KG1 (cell line): ENCODE measurements at places on chromosomes 7 and 10.

DNA sequence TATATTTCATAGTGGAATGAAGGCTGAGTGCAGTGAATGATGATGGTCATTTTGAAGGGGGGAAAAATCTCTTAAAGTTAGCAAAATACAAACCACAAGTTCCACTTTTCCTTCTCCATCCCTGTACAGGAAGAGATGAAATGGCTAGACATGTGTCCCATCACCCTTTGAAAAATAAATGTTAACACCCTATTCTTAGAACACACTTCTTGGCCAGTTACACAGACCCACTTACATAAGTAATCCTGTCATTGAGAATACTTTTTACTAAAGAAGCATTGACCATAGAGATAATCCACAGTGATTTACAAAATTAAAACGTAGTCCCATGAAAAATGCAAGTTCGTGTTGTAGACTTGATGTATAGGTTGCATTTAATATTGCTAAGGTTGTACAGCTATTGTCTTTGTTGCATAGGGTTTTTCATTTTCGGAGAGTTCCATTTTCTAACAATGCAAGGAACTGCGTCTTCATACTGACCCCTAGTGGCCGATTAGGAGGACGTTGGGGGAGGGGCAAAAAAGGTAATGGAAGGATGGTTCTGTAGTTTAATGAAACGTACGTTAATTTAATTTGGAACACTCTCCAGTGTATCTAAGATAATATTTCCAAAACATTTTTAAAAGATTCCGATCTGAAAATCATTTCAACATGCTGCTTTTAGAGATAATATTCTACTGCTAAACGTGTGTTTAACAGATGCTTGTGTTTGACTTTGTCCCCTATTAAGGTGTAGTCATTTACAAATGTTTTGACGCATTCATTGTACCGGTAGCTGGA lies 60.9 kb downstream of the ARMC3 start:
- peak; percentile 88 for DNase-seq

- no peak for DNase-seq
Observed at GRCh38 chr10:125283191-125283835, 123.0 kb upstream of the CTBP2 start.

- DNase-seq: no peak
Observed at GRCh38 chr10:1464881-1465417, 272.4 kb downstream of the ADARB2 start.

DNA sequence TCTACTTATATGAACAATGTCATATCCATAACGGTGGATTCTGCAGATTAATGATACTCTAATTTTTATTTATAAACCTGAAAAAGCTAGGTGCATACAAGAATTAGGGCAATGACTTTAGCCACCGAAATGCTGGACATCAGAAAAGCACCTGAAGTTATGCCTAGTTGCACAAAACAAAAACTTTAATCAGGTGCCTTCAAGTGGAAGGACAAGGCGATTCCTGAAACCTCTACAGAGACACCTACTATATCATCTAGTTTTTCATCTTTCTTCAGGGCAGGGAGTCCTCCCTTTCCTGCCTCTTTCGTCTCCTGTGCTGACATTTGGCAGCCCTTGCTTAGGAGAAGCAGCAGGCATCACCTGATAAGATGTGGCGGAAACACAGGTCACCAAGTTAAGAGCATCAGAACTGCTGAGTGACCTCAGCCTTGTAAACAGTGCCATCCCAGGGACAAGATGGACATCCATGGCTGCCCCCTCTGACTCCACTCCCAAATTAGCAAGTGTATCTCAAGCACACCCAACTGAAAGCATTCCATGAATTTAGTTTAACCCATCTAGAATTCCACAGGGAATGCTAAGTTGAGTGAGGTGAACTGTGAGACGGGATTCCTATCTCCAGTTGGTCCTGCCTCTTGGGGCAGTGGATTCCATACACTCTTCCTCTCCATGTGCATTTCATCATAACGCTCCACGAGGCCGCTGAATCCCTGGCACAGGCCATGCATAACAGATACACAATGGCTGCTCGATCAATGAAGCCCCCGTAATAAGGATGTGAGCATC lies 5.8 kb downstream of the ITPRIP start:
- DNase-seq: no peak

GRCh38 chr7:53119514-53119941 lies 84.1 kb downstream of the POM121L12 start:
- no peak for DNase-seq

DNA sequence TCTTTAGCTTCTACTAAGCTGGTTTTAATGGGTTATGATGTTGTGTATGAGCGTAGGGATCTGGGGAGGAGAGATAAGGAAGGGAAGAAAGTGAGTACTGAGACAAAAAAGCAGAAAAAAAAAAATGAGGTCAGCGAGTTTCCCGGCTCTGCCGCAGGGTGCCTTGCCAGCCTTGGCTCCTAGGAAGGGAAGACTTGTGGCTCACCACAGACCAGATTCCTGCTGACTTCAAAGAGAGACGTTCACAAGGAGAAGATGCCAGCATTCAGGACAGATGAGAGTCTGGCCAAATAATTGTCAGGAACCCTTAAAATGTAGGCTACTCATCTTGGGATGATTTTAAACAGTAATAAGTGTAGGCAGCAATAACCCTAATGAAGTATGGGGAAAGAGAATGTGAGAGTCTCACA lies 11.4 kb upstream of the FAS start:
- DNase-seq: no peak

- DNase-seq: no peak
Observed at GRCh38 chr7:5394264-5395105, 29.1 kb downstream of the TNRC18 start.

GRCh38 chr7:148433521-148434180 lies 156.9 kb upstream of the C7orf33 start:
- DNase-seq: no peak

DNA sequence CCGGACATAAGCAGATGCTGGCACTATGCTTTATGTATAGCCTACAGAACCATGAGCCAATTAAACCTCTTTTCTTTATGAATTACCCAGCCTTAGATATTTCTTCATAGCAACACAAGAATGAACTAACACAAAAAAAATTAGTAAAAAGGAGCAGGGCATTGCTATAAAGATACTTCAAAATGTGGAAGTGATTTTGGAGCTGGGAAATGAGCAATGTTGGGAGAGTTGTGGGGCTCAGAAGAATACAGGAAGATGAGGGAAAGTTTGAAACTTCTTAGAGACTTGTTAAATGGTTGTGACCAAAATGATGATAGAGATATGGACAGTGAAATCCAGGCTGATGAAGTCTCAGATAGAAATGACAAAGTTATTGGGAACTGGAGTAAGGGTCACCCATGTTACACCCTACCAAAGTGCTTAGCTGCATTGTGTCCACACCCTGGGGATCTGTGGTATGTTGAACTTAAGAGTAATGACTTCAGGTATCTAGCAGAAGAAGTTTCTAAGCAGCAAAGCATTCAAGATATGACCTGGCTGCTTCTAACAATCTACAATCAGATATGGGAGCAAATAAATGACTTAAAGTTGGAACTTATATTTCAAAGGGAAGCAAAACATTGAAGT lies 24.2 kb downstream of the PNLIPRP3 start:
- DNase-seq: no peak
